RCC 7860 (cell line): ENCODE measurements at places on chromosomes 3 and 15.

GRCh38 chr15:78211189-78211921, 23.0 kb downstream of the ACSBG1 start:
- DNase-seq: no peak

GRCh38 chr15:52462806-52463360, 65.8 kb downstream of the MYO5A start:
- DNase-seq: peak; percentile 2

DNA sequence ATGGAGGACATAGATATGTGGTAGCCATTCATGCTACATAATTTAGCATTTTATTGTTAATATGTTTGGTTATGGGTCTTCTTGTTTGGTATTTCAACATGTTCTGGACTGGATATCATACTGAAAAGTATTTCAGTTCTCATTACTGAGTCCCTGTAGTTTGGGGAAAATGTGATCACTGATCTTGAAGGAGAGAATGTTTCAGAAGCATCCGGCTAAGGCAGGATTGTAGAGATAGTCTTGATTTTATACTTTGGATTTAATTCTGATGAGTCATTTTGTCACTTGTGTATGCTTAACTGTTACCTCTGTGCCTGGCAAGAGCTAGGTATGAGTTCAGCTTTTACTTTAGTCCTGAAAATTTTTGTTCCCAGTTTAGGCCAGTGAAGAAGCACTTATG, 7.1 kb downstream of the CHD2 start:
- DNase-seq: peak; percentile 55

DNA sequence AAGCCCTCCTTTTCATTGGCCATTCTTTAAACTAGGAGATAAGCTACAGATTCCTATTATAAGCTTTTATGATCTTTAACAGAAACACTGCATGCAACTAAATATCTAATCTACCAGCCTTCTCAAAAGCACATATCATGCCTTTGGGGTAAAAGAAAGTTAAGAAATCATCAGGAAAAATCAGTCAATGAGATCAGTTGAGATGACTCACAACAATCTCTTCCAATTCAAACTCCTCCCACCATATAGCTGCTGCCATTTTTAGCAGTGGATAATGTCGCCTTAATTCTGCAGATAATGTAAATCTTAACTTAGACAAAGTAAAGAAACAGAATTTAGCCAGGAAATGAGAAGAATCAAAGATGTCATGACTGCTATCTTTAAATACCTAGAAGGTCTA, 135.2 kb upstream of the BCL6 start:
- no peak for DNase-seq

- DNase-seq: no peak
These were observed 115.1 kb upstream of the FAM174B start for GRCh38 chr15:92770641-92771040.

DNA sequence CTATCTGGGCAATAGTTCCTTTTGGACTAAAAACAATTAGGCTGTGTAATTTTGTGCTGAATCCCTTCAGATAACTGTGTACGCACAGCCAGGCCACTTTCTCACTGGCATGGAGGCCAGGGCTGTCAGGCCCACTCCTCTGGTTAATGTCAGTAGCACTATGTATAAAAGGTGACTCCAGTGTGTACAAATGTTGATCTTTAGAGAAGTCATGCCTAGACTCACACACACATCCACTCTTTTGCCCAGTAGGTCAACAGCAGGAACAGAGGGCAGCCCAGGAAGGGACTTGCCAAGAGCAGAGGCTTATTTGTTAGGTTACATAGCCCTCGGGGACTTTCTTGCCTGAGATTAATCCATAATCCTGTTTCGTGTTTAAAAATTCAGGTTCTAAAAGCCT, 416.6 kb upstream of the WNT5A start:
- DNase-seq: no peak

GRCh38 chr3:51379746-51380455, 5.2 kb upstream of the MANF start:
- DNase-seq: no peak

DNA sequence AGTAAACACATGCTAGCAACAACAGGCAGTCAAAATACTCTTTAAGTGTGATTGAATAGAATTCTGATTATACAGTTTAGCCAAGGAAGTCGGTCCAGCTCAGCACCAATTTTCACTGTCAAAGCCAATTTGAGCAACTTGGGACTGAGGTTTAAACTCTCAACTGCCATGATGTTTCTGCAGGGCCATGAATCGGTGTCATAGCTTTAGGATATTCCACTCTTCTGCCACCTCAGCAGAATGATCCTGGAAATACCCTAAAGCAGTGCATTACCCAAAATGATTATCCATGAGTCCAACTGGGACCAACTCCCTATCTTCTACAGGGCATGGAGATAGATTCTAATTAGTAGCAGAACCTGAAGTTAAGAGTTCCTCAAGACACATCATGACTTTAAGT, 262.4 kb downstream of the RORA start:
- no peak for DNase-seq

GRCh38 chr3:138032567-138032966, 22.6 kb downstream of the CLDN18 start:
- no peak for DNase-seq

GRCh38 chr3:109608574-109608973, 271.2 kb upstream of the DPPA4 start:
- DNase-seq: no peak
